WERI-Rb-1 (cell line): ENCODE measurements at places on chromosomes 2 and 18.
A peak's percentile ranks its signal among the peaks of the same experiment; 100 is the strongest.

DNA sequence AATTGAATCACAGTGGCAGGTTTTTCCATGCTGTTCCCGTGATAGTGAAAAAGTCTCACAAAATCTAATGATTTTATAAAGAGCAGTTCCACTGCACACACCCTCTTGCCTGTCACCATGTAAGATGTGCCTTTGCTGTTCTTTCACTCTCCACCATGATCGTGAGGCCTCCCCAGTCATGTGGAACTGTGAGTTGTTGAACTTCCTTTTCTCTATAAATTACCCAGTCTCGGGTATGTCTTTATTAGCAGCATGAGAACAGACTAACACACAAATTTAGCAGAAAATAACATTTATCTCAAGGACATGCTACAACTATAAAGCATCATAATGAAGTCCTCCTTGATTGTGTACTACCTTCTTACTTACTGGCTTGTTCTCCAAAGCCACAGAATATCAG is 1526.0 kb downstream of the LRP1B start:
- no peak for DNase-seq

- no peak for DNase-seq
These were observed 346.7 kb upstream of the LRATD1 start for GRCh38 chr2:14285812-14286211.

DNA sequence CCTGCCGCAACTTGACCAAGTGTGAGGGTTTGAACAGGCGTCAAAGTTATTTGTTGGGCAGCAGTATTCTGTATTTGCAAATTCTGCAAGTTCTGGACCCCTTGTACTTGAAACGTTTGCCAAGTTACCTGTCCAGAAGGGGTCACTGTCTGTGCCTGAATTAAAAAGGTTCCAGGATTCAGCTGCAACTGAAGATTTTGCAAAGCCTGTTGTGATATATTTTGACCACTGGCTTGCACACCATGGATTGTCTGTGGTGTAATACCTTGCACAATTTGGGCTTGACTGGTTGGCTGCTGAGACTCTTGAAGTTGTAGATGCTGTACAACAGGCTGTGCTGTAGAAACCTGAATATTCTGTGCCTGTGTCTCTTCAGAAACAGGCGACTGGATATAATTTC is 10.2 kb downstream of the SP3 start:
- no peak for DNase-seq

DNA sequence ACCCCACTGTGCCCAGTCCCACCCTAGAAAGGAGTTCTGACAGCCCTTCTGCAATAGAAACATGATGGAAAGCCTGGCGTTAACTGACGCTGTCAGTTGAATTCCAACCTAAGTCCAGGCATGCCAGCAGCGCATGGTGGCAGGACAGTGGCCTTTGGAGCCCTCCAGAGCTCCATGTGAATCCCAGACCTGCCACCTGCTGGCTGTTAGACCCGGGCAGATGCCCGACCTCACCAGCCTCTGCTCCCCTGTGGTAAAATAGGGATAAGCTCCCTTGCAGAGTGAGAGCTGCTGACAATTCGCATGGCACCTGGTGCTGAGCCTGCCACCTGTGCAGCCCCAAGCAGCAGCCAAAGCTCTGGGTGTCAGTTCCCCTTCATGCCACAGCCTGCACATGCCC is 138.6 kb downstream of the LOXHD1 start:
- peak; percentile 77 for DNase-seq

DNA sequence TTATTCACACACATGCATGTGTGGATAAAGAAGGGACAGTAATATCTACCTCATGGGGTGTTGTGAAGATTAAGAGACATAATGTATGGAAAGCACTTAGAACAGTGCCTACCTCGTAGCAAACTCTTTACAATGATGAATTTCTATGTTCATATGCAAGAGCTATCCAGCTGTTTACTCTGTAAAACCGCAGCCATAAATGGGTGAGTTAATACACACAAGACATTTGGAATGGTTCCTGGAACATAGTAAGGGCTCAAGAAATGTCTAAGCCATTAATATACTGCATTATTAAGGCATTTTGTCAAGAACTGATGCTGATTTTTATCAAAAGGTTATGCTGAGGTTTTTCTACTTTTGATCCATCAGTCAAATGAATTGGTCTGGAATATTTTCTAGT is 1076.2 kb downstream of the TSN start:
- no peak for DNase-seq

DNA sequence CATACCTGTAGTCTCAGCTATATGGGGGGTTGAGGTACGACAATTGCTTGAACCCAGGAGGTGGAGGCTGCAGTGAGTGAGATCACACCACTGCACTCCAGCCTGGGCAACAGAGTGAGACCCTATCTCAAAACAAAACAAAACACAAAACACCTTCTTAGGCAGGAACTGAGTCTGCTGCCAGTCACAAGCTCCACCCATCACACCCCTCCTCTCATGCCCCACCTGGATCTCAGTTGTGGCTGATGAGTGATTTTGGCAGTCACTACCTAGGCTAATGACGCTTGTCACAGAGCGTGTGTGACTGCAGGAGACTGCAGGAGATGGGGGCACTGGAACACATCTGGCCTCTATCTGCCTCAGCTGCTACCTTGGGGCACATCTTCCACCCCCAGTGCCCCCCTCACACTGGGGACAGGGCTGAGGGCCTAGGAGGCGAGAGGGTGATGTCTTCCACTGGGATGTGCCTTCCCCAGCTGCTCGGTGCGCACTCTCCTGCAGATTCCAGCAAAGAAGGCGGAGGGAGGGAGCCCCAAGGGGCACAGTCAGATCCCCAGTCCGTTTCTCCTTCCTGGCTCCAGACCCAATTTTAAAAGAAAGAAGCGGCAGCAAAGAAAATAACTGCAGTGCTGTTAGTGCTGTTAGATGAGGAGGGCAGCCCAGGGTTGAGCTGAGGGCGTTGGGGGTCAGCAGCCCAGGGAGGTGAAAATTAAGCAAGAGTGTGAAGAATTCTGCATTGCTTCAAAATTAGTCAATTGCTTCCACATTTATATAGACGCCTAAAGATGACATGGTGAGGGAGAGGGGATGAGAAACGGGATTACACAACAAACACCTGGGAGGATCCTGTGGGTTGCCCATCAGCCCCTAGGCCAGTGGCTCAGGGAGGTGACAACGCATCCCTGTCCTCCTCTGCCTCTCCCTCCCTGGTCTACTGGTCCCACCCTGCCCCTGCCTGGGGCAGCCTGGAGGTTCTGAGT is 143.6 kb upstream of the HAAO start:
- DNase-seq: no peak

GRCh38 chr18:79191418-79191817 is 122.2 kb downstream of the ATP9B start:
- DNase-seq: no peak

DNA sequence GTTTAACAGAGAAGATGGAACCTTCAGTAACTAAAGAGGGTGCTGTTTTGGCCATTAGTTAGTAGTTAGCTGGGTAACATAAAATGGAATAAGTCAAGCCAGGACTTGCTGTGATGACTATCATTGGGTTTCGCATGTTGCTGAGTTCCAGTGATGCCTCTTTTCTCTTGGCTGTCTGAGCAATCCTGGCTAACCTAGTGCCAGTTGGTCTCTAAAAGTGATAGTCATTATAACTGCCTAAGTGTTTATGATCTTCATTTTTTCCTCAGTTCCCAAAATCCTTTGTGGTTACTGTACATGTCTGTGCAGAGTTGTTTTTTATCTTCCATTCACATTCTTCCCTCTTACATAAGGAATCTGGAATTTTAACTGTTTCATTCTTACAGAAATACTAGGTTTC is 33.4 kb downstream of the WDR43 start:
- no peak for DNase-seq

- no peak for DNase-seq
These were observed 16.5 kb downstream of the BIN1 start for GRCh38 chr2:127090281-127091120.

GRCh38 chr2:141207036-141207385 is 923.8 kb downstream of the LRP1B start:
- DNase-seq: no peak

DNA sequence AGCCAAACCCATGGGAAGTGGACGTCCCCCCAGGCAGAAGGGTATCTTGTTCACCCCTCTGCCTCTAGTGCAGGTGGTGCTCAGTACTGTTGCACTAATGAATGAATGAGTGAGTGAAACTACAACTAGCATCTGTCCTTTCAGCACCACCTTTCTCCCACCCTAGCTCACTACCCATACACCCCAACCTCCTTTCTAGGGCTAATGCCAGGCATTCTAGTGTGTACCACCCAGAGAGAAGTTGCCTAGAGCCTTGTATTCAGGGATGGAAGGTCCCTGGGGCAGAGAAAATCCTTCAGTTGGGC is 22.5 kb downstream of the CCT7 start:
- DNase-seq: no peak

DNA sequence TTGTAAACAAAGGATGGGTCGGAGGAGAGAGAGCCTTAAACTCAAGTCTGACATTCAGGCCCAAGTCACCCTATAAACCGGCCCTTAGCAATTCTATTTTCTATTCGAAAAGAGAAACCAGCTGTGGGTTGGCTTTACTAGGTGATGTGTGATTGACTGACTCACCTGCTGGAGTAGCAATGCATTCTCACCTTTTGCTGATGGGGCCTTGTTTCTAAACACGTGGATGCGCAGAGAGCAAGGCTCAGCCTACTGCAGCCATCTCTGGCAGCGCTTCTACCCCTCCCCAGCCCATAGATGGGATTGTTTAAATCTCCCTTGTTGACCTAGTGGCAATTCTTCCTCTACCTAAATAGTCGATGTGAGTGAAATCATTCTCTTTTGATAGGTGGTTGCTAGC is 138.5 kb downstream of the MEIS1 start:
- DNase-seq: no peak

- no peak for DNase-seq
These were observed 11.8 kb upstream of the DUSP2 start for GRCh38 chr2:96156926-96157648.

DNA sequence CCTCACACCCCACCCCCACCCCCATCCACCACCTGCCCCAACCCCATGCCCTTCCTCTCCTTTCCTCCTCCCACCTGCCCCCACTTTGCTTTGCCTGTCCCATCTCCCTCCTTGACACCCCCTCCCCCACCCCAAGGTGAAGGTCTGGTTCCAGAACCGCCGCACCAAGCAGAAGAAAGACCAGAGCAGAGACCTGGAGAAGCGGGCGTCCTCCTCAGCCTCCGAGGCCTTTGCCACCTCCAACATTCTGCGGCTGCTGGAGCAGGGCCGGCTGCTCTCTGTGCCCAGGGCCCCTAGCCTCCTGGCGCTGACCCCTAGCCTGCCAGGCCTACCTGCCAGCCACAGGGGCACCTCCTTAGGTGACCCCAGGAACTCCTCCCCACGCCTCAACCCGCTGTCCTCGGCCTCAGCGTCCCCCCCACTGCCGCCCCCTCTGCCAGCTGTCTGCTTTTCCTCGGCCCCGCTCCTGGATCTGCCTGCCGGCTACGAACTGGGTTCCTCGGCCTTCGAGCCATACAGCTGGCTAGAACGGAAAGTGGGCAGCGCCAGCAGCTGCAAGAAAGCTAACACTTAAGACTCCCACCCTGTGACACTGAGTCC is 3.0 kb upstream of the ATP6V1B1 start:
- no peak for DNase-seq

DNA sequence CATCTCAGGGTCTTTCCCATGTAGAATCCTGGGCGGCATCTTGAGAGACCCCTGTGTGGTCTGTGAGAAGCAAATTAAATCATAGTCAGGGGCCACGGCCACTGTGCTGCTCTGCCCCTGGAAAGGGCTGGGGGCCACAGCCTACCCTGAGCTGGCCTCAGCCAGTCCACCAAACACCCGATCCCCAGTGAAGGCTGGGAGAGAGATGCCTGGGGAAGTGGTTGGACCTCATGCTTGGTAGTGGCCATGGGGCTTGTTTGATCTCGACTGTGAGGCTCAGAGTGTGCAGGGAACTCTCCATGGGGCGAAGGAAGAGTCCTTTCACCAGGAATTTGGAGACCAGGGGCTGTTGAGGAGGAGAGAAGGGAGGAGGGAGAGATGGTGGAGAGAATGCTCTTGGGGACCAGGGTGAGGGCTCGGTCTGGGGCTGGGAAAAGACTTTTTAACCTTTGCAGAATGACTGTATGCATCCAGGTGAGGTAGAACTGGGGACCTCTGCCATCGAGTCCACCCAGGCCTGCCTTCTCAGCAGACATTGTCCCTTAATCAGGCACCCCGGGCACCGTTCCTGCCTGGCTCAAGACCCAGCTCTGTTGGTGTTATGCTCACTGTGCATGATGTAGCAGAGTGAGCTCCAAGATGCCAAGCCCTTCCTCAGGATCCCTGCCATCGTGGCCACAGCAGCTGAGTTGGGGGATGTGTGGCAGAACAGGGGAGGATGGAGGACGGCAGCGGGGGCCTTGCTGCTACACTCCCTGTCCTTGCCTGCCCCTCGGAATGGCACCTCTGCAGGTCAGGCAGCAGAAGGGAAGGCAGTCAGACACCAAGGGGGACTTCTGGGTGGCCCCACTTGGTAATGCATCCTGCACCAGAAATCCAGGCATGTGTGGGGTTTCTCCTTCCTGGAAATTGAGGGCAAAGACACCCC is 249.9 kb downstream of the DYSF start:
- no peak for DNase-seq

DNA sequence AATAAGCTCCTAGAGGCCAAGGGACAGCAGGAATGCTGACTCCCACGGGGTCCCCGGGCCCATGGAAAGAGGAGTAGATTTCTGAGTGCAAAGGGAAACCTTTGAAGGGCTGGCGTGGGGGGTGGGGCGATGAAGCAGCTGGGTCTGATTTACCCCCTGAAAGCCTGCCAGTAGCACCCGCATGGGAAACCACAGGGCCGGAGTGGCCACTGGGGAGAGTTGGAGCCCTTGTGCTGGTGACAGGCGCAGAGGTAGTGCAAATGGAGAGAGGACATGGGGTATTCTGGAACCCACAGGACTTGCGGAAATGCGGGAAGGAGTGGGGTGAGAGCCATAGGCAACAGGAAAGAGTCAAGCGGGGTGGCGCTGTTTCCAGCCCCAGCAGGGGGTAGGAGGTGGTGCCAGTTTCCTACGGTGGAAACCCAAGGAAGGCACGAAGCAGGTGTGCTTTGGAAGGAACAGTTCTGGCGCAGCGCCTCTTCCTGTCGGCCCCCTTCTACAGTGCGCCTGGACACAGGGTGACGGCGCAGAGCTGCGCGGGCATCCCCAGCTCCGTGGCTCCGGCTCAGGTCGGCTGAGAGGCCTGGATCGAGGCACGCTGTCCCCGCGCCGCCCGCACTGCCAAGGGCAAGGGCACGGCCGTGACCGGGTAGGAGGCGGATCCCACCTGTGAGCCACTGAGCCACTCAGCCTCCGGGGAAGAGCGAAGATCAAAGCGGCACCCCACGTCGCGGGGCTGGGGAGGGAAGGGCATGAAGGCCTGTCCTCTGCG is 149.0 kb upstream of the GLI2 start:
- DNase-seq: no peak

- peak; percentile 49 for DNase-seq
These were observed 2.1 kb downstream of the SERTAD2 start for GRCh38 chr2:64651590-64651989.

DNA sequence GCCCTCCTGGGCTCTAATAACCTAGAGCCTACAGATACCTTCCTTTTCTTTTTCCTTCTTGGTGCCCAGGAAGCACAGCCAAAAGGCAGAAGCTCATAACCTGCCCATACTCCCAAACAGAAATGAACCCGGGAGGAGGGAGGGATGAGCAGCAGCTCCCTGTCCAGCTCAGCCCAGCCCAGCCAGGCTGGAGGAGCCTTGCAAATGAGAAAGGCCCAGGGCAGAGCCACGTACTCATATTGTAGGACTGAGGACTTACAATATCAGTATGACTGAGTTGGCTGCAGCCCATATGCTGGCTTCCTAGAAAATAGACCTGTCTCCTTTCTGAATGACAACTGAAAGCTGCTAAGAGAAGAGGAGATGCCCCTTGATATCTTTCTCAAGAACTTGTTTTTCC is 21.7 kb downstream of the PKDCC start:
- DNase-seq: no peak
